Stimulated activated CD4-positive, alpha-beta T cell treated with anti-CD3 and anti-CD28 coated beads, TNF-alpha, amount 100 ng/mL, for 1 hour (primary cell): ENCODE measurements at places on chromosomes 16 and 17.

- DNase-seq = no peak
Observed at GRCh38 chr17:39916918-39917317, 1.5 kb downstream of the GSDMB start.

DNA sequence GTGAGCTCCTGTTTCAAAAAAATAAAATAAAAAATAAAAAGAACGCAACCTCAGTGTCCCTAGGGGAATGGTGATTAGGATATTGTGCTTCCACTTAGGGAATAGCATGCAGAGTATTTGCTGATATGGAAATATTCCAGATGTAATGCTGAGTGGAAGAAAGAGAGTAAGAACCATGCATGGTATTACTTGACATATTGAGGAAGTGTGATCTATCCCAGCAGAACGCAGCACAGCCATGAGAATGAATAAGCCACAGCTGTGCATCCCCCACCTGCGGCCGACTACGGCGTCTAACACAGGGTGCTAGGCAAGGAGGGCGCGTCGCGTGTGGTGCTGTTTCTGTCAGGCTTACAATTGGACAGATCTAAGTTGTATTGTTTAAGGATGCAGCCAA, 49.5 kb downstream of the FOXK2 start:
- no peak for DNase-seq

GRCh38 chr16:49453021-49453420, 79.4 kb downstream of the C16orf78 start:
- no peak for DNase-seq

GRCh38 chr17:38677819-38678218, 3.1 kb upstream of the EPOP start:
- no peak for DNase-seq

DNA sequence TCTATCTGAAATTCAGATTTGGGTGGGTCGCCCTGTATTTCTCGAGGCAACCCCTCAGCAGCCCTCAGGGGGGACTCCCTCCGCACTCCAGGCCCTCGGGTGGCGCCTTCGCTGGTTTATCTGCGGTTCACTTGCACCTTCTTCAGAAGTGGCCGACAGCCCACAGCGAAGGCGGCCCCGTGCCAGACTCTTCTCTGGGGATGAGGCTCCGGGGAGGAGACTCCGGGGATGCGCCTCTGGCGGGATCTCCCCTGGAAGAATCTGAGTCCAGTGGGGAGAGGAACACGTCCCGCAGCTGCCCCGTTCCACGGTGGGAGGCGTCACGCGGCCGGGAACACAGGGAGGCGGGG, 63.9 kb upstream of the DNAJA2 start:
- no peak for DNase-seq

DNA sequence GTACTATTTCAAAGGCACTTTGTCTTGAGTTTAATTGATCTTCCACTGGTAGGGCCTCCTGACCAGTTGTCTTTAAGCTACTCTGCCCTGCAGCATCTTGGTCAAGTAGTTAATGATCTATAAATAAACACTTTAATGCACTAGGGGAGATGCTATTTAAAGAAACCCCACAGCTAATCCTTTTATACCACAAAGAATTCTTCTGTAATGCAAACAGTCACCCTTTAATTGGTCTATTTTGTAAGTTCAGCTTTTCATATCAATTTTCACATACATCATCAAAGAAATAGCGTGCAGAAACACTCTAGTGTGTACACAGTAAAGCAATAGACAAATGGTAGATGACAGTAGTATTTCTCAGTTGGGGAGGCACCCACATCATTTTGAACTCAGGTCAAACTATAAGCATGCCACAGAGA, 70.3 kb downstream of the PMP22 start:
- no peak for DNase-seq

DNA sequence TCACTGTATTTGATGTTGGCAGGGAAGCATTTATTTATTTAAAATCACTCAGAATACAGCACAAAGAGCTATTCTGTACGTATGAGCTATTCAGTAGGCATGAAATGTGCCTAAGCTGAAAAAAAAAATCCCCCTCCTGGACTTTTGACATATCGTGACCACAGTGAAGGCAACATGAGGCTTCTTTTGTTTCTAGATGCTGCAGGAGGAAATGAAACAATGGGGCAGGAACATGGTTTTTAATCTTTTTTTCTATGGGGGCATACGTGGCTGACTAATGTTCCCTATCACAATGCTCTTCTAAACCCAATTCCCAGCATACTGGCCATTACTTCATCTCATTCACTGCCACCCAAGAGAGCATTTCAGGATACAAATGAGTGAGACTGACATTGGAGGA, 191.0 kb upstream of the PMFBP1 start:
- DNase-seq = no peak
